ENCODE measurements at places on chromosomes 5 and 9.

DNA sequence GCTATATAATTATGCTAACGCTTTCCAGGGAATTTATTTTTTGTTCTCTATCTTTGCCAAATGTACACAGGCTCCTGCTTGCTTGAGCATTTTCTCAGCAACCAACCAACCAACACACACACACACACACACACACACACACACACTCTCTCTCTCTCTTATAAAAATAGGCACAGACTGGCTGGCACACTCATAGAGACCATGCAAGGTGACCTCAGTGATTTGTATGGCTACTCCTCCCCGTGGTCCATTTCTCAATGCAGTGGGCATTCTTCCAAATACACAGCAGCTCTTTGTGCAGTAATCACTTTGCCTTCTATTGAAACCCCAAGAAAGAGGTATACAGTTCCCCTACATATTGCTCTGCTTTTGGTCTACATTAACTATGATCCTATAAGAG is 416.0 kb downstream of the MAN2A1 start:
- DNase-seq = no peak

DNA sequence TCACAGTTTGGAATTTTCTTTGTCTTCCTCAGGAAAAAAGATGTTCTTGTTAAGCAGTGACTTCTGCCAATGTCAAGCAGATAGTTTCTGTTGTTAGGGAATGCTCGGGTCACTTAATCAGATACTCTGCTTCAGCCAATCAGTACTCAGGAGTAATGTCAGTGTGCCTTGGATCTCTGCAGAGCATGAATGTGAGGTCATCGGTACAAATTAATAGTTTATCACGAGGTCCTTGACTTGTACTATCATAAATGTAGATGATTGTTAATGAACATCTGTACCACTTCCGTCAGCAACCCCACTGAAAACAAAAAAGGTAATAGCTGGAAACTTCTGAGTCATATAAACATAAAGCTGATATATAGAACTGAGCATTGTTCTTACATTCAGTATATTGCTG is 73.6 kb downstream of the FBXL7 start:
- DNase-seq = no peak

DNA sequence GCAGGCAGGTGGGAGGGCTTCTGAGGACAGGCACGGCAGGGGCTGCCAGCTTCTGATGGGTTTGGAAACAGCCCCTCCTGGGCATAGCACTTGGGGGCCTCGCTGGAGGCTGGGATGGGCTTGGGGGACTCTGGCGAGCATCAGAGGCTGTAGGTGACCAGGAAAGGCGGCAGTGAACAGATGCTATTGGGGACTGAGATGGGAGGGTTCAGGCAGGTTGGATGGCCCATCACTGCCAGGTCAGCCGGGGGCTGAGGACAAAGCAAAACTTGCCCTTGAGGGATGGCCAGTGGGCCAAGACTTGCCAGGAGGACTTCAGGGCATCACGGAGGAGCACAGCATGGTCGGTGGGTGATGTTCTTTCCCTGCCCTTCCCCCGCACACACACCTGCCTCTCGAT is 6.7 kb downstream of the AIF1L start:
- DNase-seq = no peak

- no peak for DNase-seq
These were observed 82.7 kb upstream of the ORM1 start for GRCh38 chr9:114240216-114240615.

DNA sequence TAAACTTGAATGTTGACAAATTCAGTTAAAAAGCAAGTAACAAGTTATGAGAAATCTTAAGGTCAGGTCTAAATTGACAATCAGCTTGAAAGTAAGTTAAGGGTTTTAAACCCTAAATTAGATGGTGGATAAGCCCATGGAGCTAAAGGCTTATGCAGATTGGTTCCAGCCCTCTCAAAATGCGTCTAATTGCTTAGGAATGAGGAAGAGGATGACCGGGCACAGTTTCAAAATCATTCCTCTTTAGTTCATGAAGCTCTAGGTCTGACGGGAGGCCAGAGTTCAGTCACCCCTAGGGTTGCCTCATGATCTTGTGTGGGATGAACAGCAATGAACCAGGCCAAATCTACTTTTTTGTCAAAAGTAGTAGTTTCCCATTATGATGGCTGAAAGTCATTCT is 75.4 kb downstream of the SLC38A9 start:
- DNase-seq = no peak

DNA sequence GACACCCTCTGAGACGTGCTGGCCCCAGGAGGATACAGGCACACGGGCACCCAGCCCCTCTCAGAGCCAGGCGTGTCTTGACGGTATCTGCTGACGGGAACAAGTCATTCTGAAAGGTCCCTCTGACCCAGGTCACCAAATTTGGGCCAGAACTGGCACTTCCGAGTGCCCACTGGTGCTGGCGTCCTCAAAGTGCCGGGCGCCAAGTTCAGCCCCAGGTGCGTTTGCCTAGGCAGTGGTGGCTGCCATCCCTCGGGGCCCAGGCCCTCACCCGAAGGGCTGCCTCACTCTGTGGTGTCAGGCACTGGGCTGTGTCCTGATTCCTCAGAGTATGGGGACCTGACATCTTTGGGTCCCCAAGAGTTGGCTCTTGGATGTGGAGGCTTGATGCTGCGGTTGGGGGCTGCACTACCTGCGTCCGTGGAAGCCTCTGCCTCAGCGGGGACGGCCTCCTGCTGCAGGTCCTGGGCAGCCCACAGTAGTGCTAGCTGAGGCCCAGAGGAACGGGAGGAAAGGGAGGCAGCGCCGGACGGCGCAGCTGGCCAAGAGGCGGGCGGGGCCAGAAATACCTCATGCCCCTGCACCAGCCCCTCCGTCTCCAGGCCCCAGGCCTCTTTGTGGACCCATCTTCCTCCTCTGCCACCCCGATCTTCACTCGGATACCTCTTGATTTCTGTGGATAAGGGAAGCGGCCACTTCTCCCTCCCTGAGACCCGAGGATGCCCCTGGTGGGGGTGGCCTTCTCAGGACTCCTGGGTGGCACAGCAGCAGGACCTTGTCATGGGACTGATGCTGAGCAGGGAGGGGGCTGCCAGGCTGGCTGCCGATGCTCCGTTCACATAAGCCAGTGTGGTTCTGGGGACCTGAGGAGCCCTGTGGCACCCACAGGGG is 109.4 kb upstream of the LMX1B start:
- no peak for DNase-seq

GRCh38 chr9:72681283-72681630 is 159.8 kb downstream of the TMC1 start:
- no peak for DNase-seq

- no peak for DNase-seq
These were observed 26.8 kb upstream of the IQGAP2 start for GRCh38 chr5:76376148-76376865.

GRCh38 chr5:54837093-54837492 is 148.3 kb downstream of the ESM1 start:
- no peak for DNase-seq

- no peak for DNase-seq
These were observed 27.5 kb downstream of the GABRA6 start for GRCh38 chr5:161713042-161713441.

DNA sequence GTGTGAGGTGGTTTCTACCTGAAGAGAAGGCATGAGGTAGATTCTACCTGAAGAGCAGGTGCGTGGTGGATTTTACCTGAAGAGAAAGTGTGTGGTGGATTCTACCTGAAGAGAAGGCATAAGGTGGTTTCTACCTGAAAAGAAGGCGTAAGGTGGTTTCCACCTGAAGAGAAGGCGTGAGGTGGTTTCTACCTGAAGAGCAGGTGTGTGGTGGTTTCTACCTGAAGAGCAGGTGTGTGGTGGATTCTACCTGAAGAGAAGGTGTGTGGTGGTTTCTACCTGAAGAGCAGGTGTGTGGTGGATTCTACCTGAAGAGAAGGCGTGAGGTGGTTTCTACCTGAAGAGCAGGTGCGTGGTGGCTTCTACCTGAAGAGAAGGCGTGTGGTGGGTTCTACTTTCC is 192.8 kb downstream of the MED10 start:
- DNase-seq = no peak

- no peak for DNase-seq
These were observed 312.0 kb downstream of the TLE1 start for GRCh38 chr9:81377320-81377719.

- DNase-seq = no peak
These were observed 100.3 kb downstream of the AUH start for GRCh38 chr9:91261417-91261816.

- DNase-seq = peak; percentile 94
These were observed 30.4 kb downstream of the NFX1 start for GRCh38 chr9:33320568-33321261.

- no peak for DNase-seq
These were observed 182.8 kb downstream of the CFAP90 start for GRCh38 chr5:7668161-7668560.

- DNase-seq = no peak
These were observed 157.0 kb upstream of the NTRK2 start for GRCh38 chr9:84512493-84512892.

DNA sequence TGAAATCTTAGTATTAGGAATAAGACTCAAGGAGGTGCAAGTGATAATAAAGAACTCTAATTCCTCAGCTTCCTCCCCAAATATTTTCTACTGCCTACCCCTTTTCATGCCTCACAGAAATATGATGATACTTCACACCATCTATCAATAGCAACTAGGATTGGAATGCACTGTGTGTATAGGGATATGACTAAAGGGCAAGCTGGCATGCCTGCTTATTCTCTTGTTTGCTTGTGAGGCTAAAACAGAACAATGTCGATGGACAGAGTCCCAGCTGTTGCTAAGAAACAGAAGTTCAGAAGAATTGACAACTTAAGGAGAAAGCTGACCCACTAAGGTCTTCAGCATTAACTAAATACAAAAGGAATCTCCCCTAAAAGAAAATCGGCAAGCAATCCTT is 9.7 kb upstream of the CHD1 start:
- DNase-seq = no peak

DNA sequence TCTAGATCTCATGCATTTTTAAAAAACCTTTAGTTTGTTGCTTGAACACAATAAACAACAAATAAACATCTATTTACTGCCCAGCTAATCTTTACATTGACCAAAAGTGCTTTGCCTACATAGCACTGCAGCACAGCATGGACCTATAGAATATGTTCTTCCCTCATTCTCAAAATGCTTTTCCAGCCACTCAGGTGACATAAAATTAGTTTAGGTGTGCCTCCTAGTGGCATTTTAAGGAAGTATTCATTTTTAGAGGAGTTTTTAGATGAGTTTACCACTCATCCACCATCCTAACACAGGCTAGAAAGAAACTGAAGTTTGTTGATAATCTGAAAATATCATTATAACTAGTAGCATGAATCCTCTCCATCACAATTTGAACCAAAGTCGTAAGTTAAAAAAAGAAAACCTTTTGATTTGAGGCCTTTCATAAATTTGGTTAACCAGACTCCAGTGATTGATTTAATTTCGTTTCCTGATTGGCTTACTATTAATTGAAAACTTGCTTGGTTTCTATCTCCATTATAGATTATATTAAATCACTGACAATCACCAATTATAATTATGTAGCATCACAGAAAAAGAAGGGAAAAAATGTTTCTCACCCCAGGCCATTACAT is 12.6 kb downstream of the PLGRKT start:
- no peak for DNase-seq

GRCh38 chr5:157835041-157835440 is 23.9 kb downstream of the CLINT1 start:
- DNase-seq = no peak

GRCh38 chr5:92401-93220 is 643 bp downstream of the PLEKHG4B start:
- DNase-seq = no peak
